ENCODE measurements at places on chromosomes 5 and 9.

GRCh38 chr5:51392689-51393199, 9.5 kb downstream of the ISL1 start:
- DNase-seq: no peak

- DNase-seq: no peak
Observed at GRCh38 chr5:10297646-10298204, 10.0 kb downstream of the CMBL start.

GRCh38 chr9:98142182-98142907, 23.3 kb upstream of the TRIM14 start:
- no peak for DNase-seq

DNA sequence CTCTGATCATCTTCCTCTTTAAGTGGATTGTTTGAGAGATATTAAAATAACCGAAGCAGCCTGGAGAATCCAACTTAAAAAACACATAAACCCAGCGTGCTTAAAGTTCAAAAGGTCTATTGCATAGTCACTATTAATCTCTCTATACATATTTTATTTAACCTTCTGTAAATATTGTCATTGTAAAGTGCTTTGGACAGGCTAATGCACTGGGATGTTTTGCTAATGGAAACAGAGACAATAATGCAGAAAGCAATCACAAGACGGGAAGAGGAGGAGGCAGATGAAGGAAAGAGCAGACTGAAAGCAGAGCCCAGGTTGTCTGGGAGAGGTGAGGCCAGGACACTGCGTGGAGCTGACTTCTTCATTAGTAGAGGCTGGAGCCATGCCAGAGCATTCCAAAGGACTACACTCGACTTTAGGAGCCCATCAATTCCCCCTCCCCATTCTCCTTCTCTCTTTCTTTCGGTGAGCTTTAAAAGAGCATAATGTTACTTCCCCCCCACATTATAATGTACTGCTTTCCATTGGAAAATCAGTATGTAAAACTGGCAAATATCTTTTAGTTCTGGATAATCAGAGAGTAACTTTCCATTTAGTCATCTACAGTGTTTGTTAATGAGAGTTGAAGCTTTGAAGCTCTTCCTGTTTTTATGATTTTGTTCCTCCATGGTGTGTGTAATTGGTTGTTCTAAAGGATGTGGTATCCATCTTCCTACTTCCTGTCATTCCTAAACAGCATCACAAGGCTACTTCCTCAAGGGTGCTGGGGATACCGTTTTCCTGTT, 307.3 kb upstream of the MPDZ start:
- DNase-seq: no peak

DNA sequence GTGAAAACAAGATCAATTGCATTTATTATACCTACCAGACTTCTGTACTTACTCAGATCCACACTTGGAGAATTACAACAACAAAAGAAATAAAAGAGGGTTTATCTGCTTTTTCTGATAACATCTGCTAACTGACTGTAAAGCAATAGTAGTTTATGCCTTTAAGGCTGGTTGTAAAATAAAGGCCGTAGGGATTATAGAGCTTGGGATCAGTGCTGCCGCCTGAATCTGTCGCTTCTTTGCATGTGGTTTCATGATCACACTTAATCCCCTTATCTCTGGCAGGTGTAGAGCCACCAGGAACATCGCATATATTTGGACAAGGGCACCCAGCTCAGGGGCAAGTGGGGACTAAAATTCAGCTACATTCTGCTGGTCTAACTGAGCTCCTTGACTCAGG, 146.7 kb downstream of the CCDC192 start:
- DNase-seq: no peak

DNA sequence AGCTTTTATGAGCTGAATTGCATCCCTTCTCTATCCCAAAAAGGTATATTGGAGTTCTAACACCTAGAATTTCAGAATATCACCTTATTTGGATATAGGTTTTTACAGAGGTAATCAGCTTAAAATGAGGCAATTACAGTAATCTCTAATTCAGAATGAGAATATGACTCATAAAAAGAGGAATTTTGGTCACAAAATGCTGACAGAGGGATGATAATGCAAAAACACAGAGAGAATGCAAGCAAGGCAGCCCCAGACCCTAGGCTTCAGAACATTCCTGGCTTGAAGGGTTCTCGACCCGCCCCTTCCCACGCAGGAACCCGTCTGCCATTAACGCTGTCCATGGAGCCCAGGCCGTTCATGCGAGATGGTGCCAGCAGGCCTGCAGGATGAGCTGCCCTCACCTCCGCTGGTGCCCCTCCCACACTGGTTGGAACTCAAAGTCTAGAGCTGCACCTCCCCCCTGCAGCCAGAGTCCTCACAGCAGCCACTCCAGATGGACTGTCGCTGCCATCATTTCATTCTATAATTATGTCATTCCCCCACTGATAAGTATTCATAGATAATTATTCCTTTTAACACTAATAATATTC, 1173.4 kb upstream of the ACO1 start:
- DNase-seq: no peak

GRCh38 chr5:33894566-33894965, 2.8 kb upstream of the ADAMTS12 start:
- no peak for DNase-seq

DNA sequence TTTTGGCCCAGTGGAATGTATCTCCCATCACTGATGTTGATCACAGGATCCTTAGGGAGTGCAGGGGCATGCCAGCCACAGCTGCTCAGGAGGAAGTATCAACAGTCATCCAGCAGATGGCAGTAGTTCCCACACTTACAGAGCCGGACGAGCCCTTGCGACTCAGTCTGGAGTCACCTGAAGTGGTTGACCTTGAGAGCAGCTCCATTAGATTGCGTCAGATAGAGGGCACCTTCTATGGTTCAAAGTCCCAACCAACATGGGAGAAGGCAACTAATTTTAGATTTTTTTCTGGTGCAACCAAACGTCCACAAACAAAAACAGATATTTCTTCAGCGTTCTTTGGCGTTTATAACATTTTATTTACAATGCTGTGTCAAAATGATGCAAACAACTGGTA, 124.5 kb downstream of the EGFLAM start:
- DNase-seq: no peak

GRCh38 chr9:76638001-76638400, 126.2 kb upstream of the PCA3 start:
- no peak for DNase-seq

DNA sequence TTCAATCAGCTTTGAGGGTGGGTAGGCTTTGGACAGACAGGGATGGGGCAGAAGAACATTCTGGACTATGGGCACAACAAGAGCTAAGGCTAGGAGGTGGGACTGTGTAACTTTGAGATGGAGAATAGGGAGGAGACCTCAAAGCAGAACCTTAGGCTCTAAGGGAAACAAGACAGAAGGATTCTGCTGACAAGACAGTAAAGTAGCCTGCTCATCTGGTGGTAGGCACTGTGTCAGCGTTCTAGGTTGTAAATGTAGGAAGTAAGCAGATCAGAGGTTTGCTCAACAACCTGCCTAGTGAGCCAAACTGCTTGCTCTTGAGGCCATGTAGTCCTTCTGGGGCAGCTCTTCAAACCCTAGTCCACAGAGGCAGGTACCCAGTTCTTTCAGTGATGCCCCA, 15.0 kb upstream of the IL12B start:
- no peak for DNase-seq

- DNase-seq: no peak
Observed at GRCh38 chr5:115366223-115366622, 69.8 kb upstream of the CCDC112 start.

- DNase-seq: no peak
Observed at GRCh38 chr5:32526810-32527209, 58.5 kb upstream of the SUB1 start.

DNA sequence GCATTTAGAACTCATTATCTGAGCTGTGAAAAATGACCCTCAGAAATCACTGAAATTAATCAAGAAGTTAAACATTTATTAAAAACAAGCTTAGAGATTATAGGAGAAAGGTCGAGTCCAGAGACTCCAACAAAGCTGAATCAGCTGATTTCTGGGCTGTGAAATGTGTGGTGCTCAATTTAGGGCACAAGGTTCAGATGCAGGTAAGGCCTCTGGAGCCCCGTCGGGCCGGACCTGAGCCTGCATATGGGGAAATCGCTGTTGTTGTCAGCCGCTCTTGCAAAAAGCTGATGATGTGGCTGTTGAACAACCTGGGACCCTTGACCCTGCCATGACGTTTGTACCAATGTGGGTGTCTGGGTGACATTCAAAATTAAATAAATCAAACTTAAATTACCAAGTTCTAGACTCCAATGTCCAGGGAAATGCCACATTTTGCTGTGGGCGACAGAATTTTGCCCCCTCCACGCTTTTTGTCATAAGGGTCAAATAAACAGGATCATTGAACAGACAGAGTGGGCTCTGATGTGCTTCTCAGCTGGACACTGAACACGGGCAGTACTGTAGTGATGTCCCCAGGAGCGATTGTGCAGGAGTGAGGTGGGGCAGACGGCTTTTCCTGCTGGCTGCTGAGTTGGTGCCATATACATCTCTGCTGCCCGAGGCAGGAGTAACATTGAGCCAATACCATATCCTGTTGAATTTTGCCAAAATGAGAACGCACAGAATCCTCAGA, 27.2 kb upstream of the FBP1 start:
- DNase-seq: no peak

DNA sequence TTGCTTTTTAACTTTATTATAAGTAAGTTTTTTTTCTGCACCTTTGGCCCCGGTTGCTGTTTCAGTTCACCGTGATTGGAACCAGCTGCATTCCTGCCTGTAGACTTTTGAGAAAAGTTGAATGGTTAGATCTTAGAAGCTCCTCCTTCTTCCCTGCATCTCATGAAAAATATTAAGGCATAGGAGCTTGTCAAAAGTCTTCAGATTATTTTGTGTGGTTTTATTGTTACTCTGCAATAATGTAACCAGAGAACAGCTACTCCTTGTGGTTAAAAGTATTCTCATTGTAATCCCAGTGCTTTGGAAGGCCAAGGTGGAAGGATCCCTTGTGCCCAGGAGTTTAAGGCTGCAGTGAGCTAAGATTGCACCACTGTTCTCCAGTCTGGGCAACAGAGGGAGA, 3.3 kb upstream of the SLC2A8 start:
- DNase-seq: no peak

GRCh38 chr5:14366763-14367162, 214.8 kb upstream of the OTULINL start:
- no peak for DNase-seq

DNA sequence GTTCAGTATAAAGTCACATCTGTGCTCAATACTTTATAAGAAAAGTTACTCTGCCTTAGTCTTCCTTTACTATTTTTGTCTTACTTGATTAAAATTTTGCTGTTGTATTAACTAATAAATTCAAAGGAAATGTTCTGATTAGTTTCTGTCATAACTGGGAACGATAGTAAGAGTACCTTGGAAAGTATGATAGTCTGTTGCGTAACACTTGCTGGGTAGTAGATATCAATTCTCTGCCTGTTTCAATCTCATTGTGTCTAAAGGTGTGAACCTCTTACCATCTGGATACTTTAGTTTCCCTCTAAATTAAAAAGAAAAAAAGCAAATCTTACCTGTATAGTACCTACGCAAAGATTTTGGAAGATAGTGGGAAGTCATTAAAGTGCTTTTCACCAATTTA, 48.5 kb downstream of the COMMD10 start:
- DNase-seq: no peak

DNA sequence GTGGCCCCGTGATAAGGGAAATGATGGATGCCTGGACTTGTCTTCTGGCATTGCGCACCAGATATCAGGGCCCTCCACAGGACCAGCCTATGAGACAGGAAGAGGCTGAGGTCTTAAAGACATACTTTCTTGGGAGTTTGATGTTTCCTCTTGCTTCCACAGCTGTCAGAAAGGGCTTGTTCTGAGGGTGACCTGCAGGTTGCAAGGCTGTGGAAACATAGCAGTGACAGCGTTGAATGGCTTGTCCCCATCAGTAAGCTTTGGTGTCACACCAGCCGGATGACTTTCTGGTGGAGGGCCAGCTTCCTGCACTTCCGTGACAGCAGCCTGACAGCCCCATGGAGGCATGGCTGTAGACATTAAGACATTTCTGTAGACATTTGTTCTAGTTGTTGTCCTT, 143.2 kb downstream of the C9orf152 start:
- no peak for DNase-seq

- DNase-seq: no peak
Observed at GRCh38 chr9:20236676-20237075, 385.6 kb downstream of the MLLT3 start.

- DNase-seq: no peak
Observed at GRCh38 chr9:99360026-99360425, 137.9 kb downstream of the SEC61B start.

- no peak for DNase-seq
Observed at GRCh38 chr9:134320868-134321471, 5.3 kb upstream of the RXRA start.

DNA sequence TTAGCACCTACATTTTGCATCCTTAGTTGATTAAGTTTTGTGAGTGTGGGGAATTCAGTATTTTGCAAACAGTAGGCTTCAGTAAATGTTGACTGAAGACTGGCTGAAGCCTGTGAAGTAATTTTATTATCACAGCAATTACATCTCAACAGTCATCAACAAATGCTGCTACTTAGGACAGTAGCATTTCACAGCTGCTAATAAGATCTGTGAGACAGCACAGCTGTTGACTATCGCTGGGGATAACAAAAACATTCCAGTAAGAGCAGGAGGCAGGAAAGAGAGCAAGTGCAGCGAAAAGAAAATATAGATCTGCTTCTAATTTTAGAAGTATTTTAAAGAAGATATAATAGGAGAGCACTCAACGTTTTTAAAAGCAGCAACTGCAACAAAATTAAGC, 117.3 kb upstream of the FGF10 start:
- no peak for DNase-seq

GRCh38 chr5:79509244-79509885, 4.6 kb downstream of the HOMER1 start:
- no peak for DNase-seq

DNA sequence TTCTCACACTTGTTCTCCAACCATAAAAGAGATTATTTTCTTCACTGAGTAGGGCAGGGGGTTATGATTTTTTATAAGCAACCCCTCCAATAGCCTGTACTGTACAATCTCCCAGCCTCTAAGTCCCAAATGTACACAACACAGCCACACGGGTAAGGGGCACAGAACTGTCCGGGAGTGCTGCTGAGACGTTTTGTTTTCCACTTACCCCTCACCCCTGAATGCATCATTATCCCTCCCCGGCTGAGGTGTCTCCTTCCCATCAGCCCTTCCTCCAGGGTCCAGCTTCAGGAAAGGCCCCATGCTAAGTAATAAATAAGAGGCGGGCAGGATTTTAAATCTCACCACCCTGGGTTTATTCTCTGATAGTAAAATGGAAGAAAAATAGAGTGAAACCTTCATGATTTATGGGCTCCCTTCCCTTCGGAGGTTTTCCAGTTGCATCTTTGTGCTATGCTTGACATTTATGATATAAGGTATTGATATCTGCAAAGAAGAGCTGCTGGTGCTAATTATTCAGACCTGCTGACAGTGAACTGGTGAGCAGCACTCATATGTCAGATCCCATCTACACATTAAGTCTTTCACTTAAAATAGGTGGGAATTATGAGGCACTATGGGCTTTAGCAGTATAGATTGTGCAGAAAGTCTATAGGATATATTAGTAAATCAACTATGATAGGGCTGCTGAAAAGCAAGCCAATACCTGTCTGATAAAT, 67.2 kb upstream of the MEGF10 start:
- no peak for DNase-seq

GRCh38 chr5:95241635-95242034, 43.3 kb downstream of the MCTP1 start:
- no peak for DNase-seq

GRCh38 chr9:99180662-99181061, 41.1 kb downstream of the ALG2 start:
- peak; percentile 32 for DNase-seq

Data from natural killer cell treated with Interleukin-12 subunit alpha and Interleukin-12 subunit beta and Interleukin-15 and Interleukin-18, amount 100 ng/mL, for 72 hours (primary cell).